ENCODE measurements at places on chromosomes 1 and 21. TPM values are rescaled to one million over a fixed set of nuclear protein-coding genes. Genes with fewer than 3 reads are reported as not detected.

Gene ZMYM4
- total RNA-seq = 30.3 TPM

Gene TGFB2
- total RNA-seq = 30.1 TPM

Gene GBP7
- total RNA-seq = not detected

Gene TAL1
- total RNA-seq = 0.71 TPM

Gene KRTAP19-1
- total RNA-seq = not detected

Gene TRIM58
- total RNA-seq = 5.3 TPM

Gene OR2T29
- total RNA-seq = not detected

Gene GBP1
- total RNA-seq = 20.4 TPM

Gene CLEC20A
- not detected for total RNA-seq

Gene KRTAP13-2
- total RNA-seq = not detected

Gene S100A7
- not detected for total RNA-seq

Gene CD48
- not detected for total RNA-seq

Gene CSF1
- 53.4 TPM for total RNA-seq

Gene CFHR2
- total RNA-seq = not detected

Gene S100A5
- 0.75 TPM for total RNA-seq

Gene KCND3
- total RNA-seq = under 0.01 TPM

All from kidney epithelial cell (primary cell).